ENCODE measurements at places on chromosomes 11 and 22.

GRCh38 chr11:83549984-83550667 lies 264.0 kb upstream of the CCDC90B start:
- no peaks in the 10 kb centered on the region for H3K36me3 ChIP-seq
- H3K27me3 ChIP-seq, result no peaks in the 10 kb centered on the region

DNA sequence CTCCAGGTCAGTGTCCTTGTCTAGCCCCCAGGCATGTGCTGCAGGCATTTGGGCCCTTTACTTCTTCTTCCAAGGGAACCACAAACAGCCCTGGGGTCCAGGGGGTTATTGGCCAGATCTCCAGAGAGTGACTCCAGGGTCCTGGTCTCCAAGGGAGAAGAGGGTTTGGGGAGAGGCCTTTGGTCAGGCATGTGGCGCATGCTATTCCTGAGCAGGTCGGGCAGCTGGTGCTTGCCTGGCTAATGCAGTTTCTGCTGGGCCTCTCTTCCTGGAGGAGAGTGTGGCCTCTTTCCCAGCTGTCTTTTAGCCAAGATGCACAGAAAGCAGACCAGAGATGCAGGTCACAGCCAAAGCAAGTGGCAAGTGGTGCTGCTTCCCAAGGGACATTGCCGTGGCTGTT lies 3.8 kb upstream of the RFPL2 start:
- H3K27me3 ChIP-seq, result no peaks in the 10 kb centered on the region
- H3K4me1 ChIP-seq, result peaks cover 21% of the 10 kb centered on the region
- no peak for DNase-seq
- H3K27ac ChIP-seq, result no peak overlapping the region
- no peaks in the 10 kb centered on the region for H3K36me3 ChIP-seq

GRCh38 chr22:45639747-45640102 lies 31.9 kb upstream of the ATXN10 start:
- no peak overlapping the region for H3K27ac ChIP-seq
- H3K4me1 ChIP-seq, result no peaks in the 10 kb centered on the region
- H3K36me3 ChIP-seq, result no peaks in the 10 kb centered on the region
- no peaks in the 10 kb centered on the region for H3K27me3 ChIP-seq
- no peak overlapping the region for H3K4me3 ChIP-seq

DNA sequence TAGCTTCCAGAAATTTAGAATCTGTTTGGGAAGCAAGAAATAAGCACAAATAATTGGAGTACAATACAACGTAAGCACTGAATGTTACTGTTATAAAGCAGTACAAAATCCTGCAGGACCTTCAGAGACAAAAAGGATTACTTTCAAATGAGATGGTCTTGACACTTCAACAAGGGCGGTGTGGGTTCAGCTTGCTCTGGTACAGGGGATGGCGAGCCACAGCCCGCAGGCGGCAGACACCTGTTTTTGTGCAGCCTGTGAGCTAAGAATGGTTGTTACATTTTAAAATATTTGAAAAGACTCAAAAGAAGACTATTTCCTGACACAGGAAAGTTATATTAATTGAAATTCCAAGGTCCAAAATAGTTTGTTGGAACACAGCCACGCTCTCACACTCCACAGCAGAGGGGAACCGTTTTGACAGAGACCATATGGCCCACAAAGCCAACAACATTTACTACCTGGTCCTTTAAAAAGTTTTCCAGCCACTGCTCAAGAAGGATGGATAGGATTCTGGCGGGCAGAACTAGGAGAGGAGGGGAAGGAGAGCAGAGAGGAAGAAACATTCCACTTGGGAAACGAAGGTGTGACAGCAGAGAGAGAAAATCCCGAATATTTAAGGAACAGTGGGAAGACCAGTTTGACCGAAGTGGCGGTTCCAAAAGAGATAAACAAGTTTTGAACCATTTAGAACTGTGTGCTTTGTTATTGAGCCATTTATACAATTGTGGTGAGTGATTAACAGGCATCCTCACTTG lies 6.3 kb downstream of the PRDM10 start:
- no peaks in the 10 kb centered on the region for H3K36me3 ChIP-seq
- peaks cover 17% of the 10 kb centered on the region for H3K4me1 ChIP-seq
- H3K27me3 ChIP-seq, result no peaks in the 10 kb centered on the region
- H3K27ac ChIP-seq, result no peak overlapping the region

- no peak overlapping the region for H3K27ac ChIP-seq
- H3K4me3 ChIP-seq, result no peak overlapping the region
- no peaks in the 10 kb centered on the region for H3K36me3 ChIP-seq
- no peaks in the 10 kb centered on the region for H3K4me1 ChIP-seq
- DNase-seq, result no peak
These were observed 851.1 kb upstream of the RAG2 start for GRCh38 chr11:37449146-37449545.

DNA sequence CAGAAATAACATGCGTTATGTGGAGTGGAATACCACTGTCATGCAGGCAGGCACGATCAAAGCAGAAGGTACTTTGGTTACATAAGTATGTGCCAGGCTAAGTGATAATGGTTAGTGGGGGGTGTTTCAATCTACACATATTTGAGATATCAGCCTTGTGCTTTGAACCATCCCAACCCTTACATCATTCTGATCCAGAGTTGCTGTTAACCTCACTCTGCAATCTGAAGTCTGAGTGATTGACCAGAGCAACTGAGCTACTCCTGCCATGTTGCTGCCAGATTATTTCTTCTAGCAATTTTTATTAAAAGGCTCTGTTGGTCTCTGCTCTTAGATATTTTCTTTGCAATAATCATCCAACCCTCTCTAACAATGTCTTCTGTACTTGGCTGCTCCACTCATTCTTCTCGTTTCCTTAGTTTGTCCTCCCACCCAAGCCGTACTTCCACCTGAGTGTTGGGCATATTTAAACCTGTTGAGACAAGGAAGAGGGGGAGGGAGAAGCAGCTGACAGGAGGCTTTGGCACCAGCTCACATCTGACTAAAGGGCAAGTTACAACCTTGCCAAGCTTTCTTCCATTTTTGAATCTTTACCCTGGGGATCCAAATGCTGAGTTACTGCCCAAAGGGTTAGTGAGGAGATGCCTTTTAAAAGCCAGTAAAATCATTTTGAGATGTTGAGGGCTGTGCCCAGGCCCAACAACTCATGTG lies 114.1 kb upstream of the SESN3 start:
- no peak overlapping the region for H3K4me3 ChIP-seq
- no peaks in the 10 kb centered on the region for H3K4me1 ChIP-seq
- H3K36me3 ChIP-seq, result no peaks in the 10 kb centered on the region
- no peak overlapping the region for H3K27ac ChIP-seq
- DNase-seq, result no peak
- no peaks in the 10 kb centered on the region for H3K27me3 ChIP-seq

- no peak overlapping the region for H3K27ac ChIP-seq
- H3K36me3 ChIP-seq, result no peaks in the 10 kb centered on the region
- H3K4me3 ChIP-seq, result no peak overlapping the region
- H3K27me3 ChIP-seq, result no peaks in the 10 kb centered on the region
- DNase-seq, result no peak
These were observed 3.9 kb upstream of the SMIM38 start for GRCh38 chr11:69151836-69152235.

GRCh38 chr11:46161201-46161600 lies 39.9 kb upstream of the PHF21A start:
- no peak overlapping the region for H3K4me3 ChIP-seq
- H3K27ac ChIP-seq, result no peak overlapping the region

GRCh38 chr11:129699711-129700304 lies 115.8 kb upstream of the TMEM45B start:
- peaks cover 6% of the 10 kb centered on the region for H3K4me1 ChIP-seq
- no peaks in the 10 kb centered on the region for H3K36me3 ChIP-seq
- no peak for DNase-seq
- H3K27me3 ChIP-seq, result no peaks in the 10 kb centered on the region

DNA sequence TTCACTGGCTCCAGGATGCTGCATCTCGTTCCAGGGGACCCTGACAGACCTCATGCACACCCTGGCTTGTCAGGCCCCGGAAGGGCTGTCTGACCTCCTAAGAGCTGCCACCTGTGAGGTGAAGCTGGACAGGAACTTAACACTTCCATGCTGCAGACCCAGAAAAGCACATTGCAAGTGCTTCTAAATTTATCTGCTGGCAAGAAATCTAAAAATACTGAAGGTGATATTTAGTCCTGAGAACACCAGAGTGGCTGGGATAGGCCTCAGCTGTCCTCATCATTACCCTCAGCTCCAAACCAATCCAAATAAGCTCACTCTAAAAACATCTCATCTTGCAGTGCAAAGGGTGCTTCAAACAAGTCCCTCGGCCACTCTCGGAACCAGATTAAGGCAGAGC lies 46.7 kb downstream of the ABTB2 start:
- H3K36me3 ChIP-seq, result no peaks in the 10 kb centered on the region
- H3K27me3 ChIP-seq, result no peaks in the 10 kb centered on the region
- peaks cover 6% of the 10 kb centered on the region for H3K4me1 ChIP-seq
- no peak overlapping the region for H3K4me3 ChIP-seq

DNA sequence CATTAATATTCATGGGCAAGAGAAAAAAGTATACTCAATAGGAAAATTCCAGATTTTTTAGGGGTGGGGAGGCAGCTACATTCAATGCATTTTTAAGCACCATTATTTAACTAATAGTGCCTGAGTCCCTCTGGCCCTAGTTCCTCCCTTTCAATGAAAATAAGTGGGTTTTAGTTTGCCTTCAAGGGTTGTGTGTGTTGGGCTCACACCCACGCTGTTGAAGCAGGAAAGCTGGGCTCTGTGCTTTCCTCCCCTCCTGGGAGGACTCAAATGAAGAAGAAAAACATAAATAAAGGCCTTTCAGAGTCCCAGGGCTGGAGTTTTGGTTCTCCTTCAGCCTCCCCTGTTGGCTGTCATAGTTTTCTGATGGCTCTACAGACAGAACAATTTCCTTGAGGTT lies 366.2 kb downstream of the MIAT start:
- no peak overlapping the region for H3K4me3 ChIP-seq
- H3K4me1 ChIP-seq, result no peaks in the 10 kb centered on the region
- no peaks in the 10 kb centered on the region for H3K27me3 ChIP-seq
- no peak for DNase-seq

GRCh38 chr11:67274768-67275605 lies 8.7 kb downstream of the GRK2 start:
- H3K4me3 ChIP-seq, result no peak overlapping the region
- peaks cover 100% of the 10 kb centered on the region for H3K4me1 ChIP-seq
- H3K27me3 ChIP-seq, result no peaks in the 10 kb centered on the region
- peak overlapping the region; percentile 95 for H3K27ac ChIP-seq
- H3K36me3 ChIP-seq, result peaks cover 42% of the 10 kb centered on the region

- peaks cover 46% of the 10 kb centered on the region for H3K4me1 ChIP-seq
- H3K27me3 ChIP-seq, result no peaks in the 10 kb centered on the region
- H3K36me3 ChIP-seq, result no peaks in the 10 kb centered on the region
- no peak overlapping the region for H3K4me3 ChIP-seq
These were observed 1.3 kb upstream of the RFPL2 start for GRCh38 chr22:32205974-32206773.
